ENCODE measurements at places on chromosomes 1 and 21.

GRCh38 chr1:2310332-2311183 is 80.8 kb downstream of the MORN1 start:
- DNase-seq: no peak

GRCh38 chr1:246159279-246160227 is 347.5 kb downstream of the SMYD3 start:
- no peak for DNase-seq

- no peak for DNase-seq
Measured at GRCh38 chr1:19006000-19006399, 49.5 kb upstream of the IFFO2 start.

DNA sequence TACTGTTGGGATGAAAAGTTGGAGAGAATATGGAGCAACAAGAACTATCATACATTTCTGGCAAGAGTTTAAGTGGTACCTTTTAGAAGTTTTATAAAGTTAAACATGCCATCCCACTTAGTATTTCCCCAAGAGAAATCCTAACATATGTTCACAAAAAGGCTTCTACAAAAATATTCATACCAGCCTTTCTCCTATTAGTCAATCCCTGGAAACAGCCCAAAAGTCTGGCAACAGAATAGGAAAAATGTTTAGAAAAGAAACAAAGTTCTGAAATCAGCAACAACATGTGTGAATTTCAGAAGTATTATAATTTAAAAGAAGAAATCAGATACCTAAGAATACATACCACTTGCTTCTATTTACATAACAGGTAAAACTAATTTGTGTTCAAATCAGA is 271.0 kb downstream of the DSCAM start:
- no peak for DNase-seq

DNA sequence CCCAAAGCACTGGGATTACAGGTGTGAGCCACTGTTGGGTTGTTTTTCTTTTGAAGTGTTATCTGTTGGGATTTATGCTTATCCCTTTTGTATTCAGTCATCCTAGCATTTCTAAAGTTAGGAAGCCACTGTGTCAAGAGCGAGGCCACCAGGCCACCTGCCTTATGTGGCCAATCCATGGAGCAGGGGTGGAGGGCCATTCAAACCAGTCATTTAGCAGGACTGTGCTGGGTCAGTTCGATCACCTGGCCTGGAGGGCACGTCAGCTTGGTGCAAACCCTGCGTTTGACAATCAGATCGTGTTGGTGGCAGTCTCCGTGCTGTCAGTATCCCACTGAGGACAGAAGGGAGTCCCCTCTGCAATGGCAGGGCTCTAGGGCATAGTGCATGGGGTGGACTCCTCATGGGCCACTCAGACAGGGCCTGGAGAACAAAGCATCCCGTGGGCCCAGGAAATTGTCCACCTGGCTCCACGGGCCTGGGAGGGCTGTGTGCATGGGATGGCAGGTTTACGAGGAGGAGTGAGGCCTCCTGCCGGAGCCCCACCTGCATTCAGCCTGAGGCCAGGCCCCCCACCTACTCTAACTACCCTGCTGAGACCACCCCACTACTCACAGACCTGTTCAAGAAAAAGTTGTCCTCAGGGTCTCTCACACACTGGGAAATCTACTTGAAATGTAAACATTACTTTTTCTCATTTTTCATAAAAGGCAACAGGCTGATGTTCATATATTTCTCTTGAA is 242.3 kb downstream of the SDCCAG8 start:
- DNase-seq: no peak

DNA sequence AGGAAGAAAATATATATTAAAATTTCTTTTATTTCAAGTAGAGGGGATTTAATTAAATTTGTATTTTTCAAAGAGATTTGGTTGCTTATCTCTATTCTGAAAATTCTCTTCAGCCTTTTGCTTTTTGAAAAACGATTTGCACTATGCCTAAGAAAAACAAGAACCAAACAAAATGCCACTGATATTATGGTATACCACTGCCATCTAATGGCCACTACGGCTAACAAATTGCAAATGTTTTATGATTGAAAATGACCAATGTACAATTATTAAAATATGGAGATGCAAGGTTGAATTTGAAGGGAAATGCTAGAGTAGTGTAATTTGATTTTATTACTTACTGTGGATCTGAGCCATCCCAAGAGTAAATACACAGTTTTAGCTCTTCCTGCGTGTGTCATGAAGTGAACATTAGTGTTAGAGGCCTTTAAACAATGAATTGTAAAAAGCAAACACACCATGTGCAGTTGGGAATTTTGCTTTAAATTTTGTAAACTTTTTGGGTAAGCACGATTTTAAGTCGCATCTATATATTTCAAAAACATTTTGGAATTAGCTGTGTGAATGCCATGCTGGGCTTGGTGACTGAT is 137.4 kb upstream of the USP25 start:
- peak; percentile 75 for DNase-seq

DNA sequence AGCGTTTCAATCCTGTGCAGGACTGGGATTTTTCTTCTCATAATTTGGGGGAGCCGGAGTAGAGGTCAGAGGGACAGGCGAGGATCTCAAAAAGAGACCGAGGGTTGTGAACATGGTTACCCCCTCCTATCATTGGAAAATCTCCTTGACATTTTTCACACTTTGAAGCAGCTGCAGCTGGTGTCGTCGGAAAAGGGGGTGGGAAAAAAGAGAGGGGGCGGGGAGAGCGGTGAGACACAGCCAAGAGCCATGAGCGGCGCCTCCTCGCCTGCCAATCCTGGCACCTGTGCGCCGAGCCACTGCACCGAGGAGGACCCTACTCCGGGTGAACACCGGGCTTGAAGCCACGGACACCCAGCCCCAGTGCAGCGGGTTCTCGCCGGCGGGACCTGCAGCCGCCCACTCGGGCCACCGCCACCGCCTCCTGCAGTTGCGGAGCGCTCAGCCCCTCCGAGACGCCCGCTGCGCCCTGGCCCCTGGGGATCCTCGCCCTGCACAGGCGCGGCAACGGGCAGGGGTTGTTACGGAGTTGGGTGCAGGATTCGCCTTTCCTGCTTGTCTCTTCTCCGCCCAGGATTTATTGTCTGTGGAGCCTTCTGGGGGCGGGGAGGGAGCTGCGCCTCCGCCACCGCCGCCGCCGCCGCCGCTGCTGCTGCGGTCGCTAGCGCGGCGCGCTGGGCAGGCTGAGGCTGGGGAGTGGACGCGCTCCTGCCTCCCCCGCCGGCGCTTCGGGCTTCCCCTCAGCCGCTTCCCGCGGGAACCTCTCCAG is at the start of gene LRRC7:
TSS of gene LRRC7 (plus strand) at position 271 of the 769 bp plus-strand sequence. CDS start 718 bp downstream, outside the sequence.
- DNase-seq: no peak

DNA sequence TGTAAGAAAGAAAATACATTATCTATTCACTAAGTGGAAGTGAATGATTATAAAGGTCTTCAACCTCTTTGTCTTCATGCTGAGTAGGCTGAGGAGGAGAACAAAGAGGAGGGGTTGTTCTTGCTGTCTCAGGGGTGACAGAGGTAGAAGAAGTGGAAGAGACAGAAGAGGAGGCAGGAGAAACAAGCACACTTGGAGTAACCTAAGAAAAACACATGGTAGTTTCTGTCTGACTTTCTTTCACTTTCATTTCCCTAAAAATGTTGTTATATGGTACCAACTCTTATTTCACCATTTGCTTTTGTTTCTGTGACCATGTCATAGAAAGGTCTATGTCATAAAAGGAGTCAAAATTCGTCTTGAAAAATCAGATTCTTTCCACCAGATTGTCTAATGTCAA is 696.6 kb upstream of the BRINP3 start:
- peak; percentile 0 for DNase-seq

DNA sequence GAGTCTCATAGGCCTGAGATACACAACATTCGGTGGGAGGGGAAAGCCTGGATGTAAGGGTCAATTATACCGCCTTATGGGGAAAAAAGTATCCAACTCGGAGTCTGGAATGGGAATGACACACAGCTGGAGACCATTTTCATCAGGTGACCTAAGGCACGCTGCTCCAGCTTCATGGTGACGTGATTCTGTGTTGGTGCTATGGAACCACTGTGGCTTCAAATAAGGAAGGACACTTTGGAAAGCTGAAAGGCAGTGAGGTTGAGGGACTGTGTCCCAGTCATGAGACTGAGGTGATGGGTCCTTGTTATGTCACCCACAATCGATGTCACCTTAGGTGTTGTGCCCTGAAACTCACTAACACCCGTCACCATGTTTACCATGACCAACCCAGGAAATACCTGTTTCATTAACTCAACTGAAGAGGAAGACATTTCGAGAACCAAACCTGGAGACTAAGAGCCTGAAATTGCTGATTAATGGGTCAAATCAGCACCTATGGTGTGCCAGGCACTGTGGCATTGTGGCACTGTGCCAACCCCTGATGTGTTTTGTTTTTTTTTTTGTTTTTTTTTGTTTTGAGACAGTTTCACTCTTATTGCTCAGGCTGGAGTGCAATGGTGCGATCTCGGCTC is 54.5 kb downstream of the IRF2BP2 start:
- no peak for DNase-seq

DNA sequence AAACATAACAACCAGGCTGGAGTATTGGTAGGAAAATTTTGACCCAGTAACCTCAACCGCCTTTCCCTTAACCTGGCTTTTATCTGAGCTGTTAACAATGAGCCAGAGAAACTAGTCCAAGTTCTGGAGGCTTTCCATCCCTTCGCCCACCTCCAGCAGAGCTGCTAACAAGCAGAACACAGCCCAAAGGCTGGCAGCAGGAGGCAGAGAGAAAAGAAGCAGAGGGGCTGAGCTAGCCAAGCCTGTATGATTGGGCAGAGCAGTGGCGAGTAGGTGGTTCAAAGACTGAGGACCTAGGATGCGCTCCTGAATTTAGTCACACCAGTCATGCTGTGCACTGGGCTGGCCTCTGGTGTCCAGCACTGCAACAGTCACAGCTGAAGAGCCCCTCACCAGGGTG is 123.0 kb downstream of the TNR start:
- DNase-seq: no peak

- DNase-seq: peak; percentile 64
Measured at GRCh38 chr1:55244476-55245099, 29.4 kb upstream of the USP24 start.

DNA sequence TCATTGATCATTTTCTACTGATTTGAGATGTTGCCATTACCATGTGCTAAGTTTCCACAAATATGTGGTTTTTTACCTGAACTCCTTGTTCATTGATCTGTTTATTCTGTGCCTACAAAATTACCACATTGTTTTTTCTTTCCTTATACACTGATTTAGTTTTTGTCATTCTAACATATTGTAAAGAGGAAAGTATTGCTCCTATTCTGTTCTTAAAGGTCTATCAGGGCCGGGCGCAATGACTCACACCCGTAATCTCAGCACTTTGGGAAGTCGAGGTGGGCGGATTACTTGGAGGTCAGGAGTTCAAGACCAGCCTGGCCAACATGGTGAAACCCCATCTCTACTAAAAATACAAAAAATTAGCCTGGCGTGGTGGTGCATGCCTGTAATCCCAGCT is 75.1 kb downstream of the CAMTA1 start:
- DNase-seq: peak; percentile 63

DNA sequence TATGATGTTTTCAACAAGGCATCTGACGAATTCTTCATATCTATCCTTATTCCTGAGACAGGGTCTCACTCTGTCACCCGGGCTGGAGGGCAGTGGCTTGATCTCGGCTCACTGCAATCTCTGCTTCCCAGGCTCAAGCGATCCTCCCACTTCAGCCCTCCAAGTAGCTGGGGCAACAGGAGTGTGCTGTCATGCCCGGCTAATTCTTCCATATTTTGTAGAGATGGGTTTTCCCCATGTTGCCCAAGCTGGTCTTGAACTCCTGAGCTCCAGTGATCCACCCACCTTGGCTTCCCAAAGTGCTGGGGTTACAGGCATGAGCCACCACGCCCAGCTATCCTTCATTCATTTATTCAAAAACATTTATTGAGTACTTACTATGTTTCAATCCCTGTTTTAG is 8.0 kb downstream of the YY1AP1 start:
- no peak for DNase-seq

GRCh38 chr1:221344693-221345092 is 397.2 kb downstream of the DUSP10 start:
- DNase-seq: no peak

DNA sequence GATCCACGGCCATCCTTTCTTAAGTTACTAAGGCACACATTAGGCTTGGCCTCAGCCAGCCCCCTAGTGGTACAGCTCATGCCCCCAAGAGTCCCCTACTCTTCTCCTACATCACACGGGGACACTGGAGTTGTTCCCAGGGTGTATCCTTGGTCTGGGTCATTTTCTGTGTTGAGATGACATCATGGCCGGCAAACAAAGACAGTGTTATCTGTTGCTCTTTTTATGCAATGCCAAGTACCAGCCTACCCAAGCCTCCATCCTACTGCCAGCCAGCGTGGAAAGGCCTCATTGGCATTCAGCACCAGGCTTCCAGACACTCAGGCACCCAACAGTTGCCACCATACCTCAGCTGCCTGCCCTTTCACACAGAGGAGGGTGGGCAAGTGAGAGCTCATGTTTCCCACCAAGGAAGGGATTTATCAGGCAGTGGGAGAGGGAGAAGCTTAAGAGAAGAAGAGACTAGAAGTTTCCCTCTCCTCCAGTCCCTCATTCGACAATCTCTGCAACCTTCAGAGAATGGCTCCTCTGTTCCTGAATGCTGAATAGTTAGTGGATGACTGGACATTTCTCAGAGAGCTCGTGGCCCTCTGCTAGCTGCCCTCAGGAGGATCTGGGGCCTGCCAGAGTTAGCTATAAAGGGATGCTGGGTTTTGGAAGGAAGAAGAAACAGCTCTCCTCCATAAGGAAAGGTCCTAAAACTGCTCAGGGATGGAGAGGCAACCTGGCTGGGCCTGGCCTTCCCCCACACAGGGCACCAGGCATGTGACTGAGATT is 17.7 kb downstream of the CBR1 start:
- DNase-seq: no peak

DNA sequence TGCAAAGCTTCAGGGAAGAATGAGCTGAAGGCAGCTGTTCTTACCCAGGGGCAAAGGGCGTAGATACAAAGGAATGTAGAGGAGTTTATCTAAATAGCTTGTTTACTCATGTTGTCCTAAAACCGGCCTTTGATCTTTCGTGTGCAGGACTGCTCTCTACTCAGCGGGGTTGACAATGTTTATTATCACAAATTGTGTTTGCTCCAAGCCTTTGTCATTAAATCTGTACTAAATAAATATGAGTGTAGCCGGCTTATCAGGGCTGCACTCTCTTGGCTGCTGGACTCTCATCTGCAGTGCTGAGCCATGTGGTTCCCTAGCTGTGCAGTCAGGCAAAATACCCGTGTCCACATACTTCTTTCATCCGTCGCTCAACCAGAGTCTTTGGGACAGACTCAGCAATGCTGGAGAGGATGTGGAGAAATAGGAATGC is 199.0 kb downstream of the LBR start:
- no peak for DNase-seq

GRCh38 chr1:3790500-3790923 is 5.8 kb downstream of the LRRC47 start:
- no peak for DNase-seq

DNA sequence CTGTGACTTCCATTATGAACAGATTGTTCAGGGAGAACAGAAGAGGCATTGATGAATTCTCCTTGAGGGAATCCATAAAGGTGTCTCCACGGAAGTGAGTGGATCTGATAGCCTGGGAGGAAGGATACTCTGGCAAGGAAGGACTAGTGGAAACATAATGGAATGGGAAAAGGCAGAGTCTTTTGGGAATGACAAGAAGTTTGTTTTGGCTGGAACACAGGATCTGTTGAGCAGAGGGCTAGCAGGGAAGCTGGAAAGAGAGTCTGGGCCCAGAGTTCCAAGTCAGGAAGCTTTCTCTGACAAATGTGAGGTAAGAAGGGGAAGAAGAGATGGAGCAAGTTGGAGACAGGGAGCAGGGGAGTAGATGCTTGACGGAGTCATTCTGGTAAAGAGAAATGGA is 8.1 kb downstream of the ADAMTS5 start:
- no peak for DNase-seq

- DNase-seq: no peak
Measured at GRCh38 chr1:17118706-17119075, 560 bp downstream of the PADI2 start.

Data from cardiac fibroblast (primary cell).